ENCODE measurements at places on chromosomes 2 and 18.

GRCh38 chr2:14614017-14614416 is 18.5 kb upstream of the LRATD1 start:
- DNase-seq, result peak; percentile 14

- no peak for DNase-seq
Observed at GRCh38 chr2:240155048-240155744, 14.7 kb upstream of the OTOS start.

DNA sequence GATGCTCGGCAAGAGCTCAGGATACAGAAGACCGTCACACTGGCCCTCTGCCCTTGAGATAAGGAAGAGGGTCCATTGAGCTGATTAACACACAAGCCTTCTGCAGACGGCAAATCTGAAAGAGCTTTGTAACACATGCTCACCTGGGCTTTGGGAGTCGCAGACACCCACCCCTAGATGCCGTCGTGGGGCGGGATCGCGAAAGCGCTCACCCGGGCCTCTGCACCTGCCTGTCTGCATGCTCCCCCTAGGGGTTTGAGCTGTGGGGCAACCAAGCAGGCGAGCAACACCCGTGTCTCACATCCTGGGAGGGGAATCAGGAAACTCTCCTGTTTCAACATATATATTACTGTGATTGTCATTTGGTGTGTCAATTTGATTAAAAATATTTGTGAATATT is 99.8 kb upstream of the KCNH7 start:
- no peak for DNase-seq

DNA sequence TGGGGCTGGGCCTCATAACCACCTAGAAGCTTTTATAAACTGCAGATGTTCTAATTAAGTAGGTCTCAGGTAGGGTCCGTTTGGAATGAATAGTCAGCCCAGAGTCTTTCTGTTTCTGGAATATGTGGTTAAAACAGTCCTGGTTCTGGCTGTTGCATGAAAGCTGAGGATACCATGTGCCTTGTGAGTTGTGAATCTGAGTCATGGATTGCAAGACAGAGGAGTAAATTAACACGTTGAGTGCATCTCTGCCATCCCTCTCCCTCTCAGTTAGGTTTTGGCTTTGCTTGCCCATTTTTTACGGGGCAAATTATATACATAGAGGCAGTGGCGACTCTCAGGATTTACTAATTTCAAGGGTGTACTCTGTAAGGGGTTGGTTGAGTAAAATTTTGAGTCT is 59.1 kb downstream of the NCK2 start:
- DNase-seq, result no peak

- no peak for DNase-seq
Observed at GRCh38 chr2:171342067-171342413, 91.8 kb downstream of the METTL8 start.

DNA sequence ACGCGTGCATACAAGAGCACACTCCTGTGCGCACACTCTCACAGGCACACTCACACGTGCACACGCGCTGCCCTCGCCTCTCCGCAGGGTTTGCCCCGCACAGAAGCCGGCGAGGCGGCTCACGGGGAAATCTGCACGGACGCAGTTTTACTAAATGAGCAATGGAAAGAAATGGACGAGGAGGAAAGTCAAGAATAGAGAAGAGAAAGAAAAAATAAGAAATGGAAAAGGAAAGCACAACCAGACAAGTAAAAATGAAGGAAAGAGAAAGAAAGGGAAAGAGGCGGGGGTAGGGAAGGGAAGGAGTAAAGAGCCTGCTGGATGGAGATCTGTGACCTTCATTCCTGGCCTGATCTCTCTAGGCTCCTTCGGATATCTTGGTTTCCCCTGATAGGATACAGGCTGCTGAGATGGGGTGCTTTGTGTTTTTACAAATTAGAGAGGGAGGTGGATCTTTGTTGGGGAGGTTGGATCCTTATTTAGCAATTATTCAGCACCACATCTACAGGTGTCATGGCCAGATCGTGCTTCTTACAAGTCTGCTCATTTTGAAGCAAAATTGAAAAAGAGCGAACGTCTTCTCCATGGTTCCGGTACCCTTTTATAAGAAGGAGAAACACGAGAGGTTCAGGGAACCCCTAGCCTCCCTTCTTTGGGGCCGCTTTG is 693 bp upstream of the LRP2 start:
- no peak for DNase-seq

DNA sequence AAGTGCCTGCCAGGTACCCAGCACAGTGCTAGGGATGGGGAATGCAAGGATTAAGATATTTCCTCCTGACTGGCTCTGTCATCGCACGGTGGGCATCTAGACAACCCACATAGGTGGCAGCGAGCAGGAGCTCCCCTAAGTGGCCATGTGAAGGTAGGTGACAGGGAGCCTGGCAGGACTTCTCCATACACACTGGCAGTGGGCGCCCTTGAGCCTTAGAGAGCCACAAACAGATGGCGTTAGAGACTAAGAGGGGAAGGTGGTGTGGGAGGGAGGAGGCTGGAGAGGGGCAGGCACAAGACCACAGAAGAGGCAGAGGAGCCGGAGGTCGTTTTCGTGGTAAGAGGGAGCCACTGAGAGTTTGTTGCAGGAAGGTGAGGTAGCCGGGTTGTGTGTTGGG is 15.2 kb downstream of the PRELID3A start:
- no peak for DNase-seq

DNA sequence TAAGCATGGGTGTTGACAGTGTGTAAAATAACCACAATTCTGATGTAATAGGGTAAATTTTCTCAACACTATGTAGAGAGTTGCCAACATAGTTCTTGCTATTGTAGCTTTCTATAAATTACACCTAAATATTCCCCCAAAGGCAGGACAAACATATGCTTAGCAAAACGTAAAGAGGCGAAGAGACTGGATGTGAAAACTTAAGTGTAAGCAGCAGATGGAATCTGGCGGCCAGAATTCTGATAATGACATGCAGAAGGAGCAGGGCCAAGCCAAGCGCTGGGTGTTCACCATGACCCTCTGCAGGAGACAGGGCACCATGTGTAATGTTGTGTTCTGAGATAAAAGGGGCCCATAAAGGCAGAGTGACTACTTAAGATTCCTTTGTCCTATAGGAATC is 105.2 kb upstream of the ZNF521 start:
- no peak for DNase-seq

GRCh38 chr2:176729706-176730569 is 460.7 kb downstream of the MTX2 start:
- peak; percentile 85 for DNase-seq

DNA sequence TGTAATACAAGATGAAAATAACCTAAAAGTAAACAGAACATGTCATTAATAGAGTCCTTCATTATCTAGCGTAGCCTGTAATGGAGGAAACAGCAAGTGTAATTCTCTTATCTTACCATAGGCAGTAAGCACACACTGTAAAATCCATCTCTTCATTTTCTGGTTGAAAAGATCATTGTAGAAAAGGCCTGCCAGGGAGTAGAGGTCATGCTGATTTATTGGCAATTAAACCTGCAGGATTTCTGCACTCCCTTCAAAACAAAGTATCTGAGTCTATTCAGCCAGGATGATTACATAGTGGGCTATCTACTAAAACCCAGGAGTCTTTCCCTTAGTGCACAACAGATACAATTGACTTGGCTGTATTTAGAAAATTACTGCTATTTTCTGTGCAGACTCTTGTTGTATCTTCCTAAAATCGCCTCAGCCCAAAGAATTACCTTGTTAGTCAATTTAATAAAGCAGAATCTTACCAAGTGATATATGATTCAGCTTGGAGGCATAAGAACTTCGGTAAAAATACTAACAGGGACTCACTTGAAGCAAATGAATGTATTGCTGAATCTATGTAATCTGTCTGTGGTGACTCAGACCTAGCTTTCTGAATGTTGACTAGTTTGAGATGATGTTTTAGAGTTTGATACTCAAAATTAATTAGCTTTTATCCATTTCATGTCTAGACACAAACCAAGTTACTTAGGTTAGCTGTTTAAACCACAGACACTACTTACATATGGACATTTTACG is 250.4 kb upstream of the STON1 start:
- DNase-seq, result no peak

DNA sequence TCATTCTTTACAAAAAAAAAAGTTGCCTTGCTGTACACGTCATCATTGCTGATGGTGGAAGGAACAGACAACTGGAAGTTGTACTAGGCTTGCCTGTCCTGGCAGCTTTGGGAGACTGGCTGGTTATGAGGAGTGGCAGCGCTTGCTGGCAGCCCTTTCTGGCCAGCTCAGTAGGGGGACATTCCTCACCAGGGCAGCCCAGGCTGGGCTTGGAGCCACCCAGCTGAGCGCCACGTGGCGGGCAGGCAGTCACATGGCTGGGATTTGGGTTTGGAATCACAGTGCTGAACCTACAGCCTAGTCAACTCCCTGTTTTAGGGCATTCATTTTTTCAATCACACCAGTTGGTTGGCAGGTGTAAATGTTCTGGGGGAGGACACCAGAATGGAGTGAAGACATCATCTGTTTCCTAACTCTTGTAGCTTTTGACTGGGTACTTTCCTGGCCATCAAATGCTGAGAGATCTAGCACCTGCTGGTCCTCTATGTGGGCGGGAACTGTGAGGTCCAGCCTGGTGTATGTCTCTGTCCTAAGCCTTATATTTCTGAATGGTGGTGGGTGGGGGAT is 139.3 kb downstream of the SETBP1 start:
- DNase-seq, result no peak

DNA sequence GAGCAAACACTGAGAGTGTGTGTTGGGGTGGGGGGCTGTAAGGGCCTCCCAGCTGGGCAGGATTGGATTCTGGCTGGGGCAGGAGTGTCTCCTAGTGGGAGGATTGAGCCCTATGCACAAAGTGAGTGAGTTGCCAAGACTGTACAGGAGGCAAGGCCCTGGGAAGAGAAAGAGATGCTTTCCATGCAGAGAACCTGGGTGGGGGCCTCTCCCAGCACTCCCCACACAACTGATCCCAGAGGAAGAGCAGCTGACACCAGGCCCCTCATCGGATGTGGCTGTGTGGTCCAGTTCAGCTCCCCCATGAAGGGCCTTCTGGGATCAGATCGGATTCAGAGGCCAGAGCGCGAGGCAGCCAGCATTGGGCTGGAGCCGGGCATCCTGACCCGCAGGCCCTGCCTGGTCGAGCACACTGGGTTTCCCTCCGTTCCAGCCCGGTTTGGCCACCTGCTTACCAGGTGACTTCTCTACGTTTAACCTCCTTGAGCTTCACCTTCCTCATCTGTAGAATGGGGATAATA is 49.4 kb upstream of the FAHD2A start:
- no peak for DNase-seq

- DNase-seq, result no peak
Observed at GRCh38 chr2:217149087-217149660, 289.3 kb upstream of the TNP1 start.

DNA sequence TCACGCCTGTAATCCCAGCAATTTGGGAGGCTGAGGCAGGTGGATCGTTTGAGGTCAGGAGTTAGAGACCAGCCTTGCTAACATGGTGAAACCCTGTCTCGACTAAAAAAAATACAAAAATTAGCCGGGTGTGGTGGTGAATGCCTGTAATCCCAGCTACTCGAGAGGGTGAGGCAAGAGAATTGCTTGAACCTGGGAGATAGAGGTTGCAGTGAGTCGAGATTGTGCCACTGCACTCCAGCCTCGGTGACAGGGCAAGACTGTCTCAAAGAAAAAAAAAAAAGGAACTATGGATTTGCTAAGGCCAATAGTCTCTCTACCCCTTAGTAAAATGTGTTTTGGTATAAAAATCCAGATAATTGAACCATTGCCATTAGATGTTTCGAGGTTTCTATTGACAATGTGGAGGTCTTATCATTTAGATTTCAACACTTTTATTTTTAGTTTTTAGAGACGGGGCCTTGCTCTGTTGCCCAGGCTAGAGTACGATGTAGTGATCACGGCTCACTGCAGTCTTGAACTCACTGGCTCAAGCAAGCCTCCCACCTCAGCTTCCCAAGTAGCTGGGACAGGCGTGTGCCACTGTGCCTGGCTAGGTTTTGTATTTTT is 1.1 kb upstream of the TXNDC2 start:
- DNase-seq, result no peak

DNA sequence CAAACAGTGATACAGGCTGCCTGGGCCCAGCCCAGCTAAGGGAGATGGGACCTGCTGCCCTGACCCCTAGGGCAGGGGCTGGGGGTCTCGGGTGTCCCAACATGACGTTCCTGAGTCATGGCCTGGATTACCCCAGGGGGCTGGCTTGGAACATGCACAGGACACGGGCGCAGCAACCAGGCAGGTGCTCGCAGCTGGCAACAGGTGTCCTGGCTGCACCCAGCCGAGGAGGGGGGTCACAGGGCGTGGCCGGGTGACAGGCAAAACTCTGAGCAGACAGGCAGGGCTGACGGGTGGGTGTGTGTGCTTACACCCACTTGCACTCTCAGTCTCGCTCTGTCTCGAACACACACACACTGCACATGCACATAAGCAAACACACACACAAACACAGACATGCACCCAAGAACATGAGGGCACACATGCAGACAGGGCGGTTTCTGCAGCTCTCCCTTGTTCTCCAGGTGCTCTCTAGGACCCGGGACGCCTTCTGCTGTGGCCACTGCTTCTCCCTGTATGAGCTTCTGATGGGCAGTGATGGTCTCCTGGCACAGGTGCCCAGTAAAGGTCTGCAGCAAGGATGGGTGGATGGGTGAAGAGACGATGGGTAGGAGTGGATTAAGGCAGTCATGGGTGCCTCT is 33.7 kb upstream of the TAF1B start:
- no peak for DNase-seq

DNA sequence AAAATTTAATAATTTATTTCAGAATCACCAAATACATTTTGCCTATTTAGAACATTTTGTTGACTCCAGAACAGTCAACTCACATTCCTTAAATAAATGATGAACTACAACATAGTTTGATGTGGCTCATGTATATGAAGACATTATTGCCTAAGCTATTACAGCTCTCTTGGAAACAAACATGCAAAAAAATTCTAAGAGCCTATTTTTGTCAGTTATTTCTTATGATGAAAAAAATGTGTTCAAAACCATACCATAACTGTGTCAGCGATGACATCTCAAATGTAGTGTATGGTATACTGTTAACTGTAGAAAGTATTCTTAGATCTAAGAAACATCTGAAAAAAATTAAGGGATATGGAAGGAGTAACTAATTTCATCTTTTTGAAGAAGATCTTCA is 6.3 kb upstream of the EMILIN2 start:
- no peak for DNase-seq

DNA sequence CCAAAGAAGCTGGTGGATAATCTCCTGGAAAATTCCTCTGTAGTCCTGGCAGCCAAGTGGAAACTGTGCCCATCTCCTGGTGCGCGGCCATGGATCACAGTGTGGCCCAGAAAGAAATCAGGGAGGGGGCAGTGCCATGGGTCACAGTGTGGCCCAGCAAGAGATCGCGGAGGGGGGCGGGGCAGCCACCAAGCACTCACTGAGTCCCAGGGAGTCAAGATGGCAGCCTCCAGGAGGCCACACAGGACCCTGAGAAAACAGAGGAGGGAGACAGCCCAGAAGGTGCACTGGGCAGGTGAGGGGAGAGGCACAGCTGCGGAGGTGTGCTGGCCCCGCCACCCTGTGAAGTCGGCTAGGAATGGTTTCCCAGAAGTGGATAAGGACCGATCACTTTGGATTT is 8.1 kb upstream of the ATP6V1B1 start:
- DNase-seq, result no peak

GRCh38 chr2:102346381-102347130 is 9.0 kb upstream of the IL18R1 start:
- DNase-seq, result no peak

Measured in stromal cell of bone marrow (primary cell).